ENCODE measurements at places on chromosomes 6 and 20.

- no peak for DNase-seq
Measured at GRCh38 chr20:24978513-24978912, 14.0 kb downstream of the APMAP start.

DNA sequence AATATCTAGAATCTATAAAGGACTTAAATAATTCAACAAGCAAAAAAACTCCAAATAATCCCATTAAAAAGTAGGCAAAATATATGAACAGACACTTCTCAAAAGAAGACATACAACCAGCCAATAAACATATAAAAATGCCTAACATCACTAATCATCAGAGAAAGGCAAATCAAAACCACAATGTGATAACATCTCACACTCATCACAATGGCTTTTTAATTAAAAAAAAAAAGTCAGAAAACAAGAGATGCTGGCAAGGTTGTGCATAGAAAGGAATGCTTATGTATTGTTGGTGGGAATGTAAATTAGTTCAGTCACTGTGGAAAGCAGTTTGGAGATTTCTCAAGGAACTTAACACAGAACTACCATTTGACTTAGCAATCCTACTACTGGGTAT lies 979.6 kb upstream of the MAP3K7 start:
- DNase-seq = no peak

DNA sequence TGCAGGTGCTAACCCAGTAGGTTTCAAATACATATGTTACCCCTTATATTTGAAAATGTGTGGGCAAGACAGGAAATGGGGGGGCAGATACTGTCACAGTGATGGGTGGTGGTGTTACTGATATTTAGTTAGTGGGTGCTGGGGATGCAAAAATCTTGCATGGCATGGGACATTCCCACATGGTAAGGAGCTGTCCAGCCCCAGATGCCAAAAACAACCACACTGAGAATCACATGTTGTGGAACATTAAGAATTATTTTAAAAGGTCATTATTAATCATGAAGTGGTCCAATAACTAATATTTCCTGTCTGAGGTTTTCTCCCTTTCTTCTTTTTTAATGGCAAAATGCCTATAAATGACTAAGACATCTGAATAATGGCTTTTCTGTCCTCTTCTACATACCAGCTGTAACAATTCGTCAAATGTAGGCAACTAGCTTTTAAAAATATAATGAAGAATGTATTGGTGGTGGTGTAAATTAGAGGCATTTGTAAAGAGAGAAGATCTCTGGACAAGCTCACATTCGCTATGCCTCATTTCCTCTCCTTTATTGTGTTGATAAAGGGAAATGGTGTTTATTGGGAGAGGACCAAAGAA lies 57.3 kb upstream of the SLC35B3 start:
- no peak for DNase-seq

- DNase-seq = peak; percentile 73
Measured at GRCh38 chr20:17938871-17939619, 29.5 kb downstream of the SNX5 start.

GRCh38 chr6:152356662-152357061 lies 280.5 kb downstream of the SYNE1 start:
- peak; percentile 35 for DNase-seq

- DNase-seq = peak; percentile 87
Measured at GRCh38 chr6:106082735-106083398, 3.3 kb upstream of the PRDM1 start.

Data from EH (cell line).